Activated naive CD4-positive, alpha-beta T cell (primary cell): ENCODE measurements at places on chromosomes 6 and 20.

GRCh38 chr6:125886914-125887313 is 69.7 kb upstream of the HINT3 start:
- DNase-seq: no peak

DNA sequence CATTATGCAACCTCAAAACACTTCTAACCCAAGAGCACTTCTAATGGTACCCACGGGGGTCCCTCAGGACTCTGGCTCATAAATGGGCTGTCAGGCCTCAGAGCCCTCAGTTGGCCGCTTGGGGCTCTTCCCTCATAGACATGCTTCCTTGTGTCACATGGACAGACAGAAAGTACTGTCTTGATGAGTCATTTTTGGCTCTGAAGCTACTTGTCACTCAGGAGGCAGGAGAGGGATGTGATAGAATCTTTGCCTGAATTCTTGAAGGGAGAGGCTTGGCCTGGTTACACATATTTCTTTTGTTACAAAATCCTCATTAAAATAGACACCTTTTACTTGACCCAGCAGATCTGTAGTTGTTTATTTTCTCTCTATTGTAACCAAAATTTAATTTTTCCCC is 15.1 kb upstream of the EDN1 start:
- DNase-seq: no peak

DNA sequence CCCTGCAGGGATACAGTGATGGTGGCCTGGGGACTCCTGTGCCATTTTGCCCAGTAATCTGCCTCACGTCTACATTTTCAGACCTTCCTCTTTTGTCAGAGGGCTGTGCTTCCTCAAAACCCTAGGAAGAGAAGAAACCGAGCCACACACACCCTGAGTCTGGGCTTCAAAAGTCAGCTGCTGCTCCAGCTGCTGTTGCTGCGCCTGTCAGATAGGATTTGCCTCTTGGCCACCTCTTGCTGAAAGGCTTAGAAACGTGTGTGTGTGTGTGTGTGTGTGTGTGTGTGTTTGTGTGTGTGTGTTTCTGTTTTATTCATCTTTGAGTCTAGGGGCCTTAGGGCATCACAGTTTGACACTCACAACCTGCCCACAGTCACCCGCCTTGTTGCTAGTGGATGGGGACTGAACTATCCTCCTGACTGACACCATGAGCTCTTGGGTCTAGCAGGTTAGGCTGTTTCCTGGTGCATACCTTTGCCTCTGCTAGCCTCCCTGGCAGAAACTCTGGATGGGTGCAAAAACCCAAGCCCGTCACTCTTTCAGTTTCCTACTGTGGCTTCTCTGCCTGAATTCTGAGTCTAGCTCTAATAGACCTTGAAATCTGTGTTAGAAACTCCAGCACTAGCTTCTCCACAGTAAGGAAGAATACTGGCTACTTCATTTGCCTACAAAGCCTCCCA is 94.9 kb upstream of the CEP85L start:
- no peak for DNase-seq

DNA sequence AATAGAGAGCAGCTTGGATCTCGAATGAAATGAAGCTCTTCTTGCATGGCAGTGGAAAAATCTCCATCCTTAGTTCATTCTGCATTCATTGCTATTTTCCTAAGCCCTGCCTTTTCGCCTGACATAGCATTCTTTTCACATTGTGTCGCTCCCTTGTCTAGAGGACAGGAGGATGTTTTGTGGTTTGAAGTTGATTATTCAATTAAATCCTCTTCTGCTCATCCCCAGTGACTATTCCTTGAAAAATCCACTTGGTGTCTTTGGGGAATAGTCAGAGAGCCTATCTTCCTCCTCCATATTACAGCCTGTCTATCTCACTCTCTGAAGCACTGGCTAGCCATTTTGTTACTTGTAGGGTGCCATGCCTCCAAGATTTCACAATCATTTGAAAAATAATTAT is 161.2 kb downstream of the KLHL32 start:
- DNase-seq: no peak

DNA sequence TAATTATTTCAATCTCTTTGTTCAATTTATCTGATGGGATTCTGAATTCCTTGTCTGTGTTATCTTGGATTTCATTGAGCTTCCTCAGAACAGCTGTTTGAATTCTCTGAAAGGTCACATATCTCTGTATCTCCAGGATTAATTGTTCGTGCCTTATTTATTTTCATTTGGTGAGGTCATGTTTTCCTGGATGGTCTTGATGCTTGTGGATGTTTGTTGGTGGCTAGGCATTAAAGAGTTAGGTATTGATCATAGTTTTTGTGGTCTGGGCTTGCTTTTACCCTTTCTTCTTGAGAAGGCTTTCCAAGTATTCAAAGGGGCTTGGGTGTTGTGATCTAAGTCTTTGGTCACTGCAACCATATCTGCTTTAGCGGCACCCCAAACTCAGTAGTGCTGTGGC is 39.4 kb upstream of the SCP2D1 start:
- no peak for DNase-seq

- DNase-seq: no peak
Observed at GRCh38 chr20:5910186-5910585, 40.1 kb downstream of the TRMT6 start.

- DNase-seq: no peak
Observed at GRCh38 chr6:74551896-74552295, 654.0 kb downstream of the COL12A1 start.

GRCh38 chr6:134253681-134254080 is 64.2 kb downstream of the SGK1 start:
- no peak for DNase-seq

DNA sequence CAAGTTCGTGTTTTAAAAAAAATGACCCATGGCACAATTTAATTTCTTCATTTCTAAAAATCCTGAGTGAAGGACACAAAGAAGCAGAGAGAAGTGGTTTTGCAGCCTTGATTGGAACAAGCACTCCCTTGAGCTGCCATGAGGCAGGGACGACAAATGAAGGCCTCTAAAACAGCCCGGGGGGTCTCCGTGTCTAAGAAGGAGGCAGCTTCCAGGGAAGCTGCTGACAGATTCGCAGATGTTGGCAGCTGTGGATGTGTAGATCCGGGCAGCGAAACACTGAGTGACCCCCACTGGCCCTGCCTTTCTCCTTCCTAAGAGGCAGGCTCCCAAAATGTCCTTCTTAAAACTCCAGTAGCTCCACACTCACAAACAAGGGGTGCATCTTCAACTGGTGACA is 9.6 kb upstream of the LBP start:
- no peak for DNase-seq

- DNase-seq: no peak
Observed at GRCh38 chr6:76772951-76773350, 690.3 kb downstream of the HTR1B start.
